ENCODE measurements at places on chromosomes 12 and 14.

DNA sequence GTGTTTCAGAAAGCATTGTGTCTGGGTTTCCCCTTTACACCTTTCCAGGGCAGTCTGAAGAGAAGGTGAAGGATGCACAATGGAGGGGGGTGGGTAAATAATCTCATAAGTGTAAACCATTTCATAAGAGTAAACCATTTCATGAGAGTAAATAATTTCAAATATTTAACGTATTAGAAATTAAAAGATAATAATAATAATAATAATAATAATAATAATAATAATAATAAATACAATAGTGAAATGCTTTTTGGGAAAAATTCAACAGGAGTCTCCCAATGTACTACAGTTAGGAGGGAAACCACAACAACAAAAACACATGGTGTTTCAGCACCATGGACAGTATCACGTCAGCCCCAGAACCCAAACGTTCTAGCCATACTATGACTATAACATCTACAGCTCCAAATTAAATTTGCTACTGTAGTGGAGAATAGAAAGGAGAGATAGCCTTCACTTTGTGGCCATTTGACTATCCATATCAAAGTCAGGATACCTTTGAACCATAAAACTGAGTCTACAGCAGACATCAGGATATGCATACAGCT is 691.8 kb downstream of the BCL11B start:
- DNase-seq: no peak

- no peak for DNase-seq
Observed at GRCh38 chr12:124461851-124462623, 105.4 kb downstream of the NCOR2 start.

DNA sequence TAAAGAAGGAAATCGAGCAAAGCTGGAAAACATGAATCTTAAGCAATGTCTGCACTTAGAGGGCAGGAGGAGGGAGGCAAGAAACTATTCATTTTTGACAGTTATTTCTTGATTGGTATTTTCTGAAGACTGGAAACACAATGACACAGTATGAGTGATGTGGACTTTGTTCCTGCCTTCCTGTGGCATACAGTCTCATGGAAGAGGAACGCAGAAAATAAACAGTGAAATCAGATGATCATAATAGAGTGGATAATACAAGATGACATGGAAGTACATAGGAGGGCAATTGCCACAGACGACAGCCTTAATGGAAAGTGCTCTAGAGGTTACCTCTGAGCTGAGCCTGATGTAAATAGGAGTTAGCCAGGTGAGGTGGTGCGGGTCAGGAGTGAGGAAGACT is 140.4 kb upstream of the MAX start:
- no peak for DNase-seq

DNA sequence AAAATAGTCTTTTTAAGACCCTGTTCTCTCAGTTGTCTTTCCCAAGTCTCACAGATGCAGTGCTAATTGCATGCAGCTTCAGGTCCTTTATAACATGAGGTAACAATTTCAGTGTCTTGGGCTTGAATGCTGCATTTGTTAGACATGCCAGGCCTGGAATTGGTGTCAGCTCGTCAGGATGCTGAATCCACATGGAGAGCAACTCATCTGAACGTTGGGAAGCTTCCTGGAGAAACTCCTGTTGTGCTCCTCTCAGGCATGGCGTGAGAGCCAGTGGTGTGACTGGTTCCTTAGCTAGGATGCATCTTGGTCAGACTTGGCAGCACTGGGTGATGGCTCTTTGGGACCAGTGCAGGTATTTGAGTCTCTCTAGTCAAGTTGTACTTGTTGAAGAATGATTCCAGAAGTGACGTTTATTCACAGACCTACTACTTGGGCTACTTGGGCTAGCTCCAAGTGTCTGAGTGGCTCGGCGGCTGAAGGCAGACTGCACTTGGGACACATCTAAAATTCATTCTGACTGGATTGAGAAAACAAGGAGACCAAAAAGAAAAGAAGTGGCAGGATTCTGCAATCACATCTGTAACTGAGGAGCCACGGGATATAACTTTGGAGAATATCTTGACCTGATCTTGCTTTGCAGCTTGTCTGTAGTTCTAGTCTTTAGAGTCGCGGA is 134.8 kb upstream of the ARHGAP5 start:
- no peak for DNase-seq

DNA sequence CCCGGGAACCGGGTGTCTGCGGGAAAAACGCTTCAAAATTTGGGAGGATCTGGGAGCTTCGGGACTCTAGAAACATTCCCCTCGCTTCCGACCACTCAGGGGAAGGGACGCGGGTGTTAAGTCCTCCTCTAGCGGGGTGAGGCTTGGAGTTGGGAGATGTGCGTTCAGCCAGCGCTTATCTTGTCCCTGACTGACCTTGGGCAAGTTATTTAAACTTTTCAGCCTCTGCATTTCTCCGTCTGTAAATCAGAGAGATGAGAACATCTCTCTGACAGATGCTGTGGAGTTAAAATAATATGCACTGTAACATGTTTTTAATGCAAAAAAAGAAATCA is 76.9 kb upstream of the ANO4 start:
- DNase-seq: no peak

DNA sequence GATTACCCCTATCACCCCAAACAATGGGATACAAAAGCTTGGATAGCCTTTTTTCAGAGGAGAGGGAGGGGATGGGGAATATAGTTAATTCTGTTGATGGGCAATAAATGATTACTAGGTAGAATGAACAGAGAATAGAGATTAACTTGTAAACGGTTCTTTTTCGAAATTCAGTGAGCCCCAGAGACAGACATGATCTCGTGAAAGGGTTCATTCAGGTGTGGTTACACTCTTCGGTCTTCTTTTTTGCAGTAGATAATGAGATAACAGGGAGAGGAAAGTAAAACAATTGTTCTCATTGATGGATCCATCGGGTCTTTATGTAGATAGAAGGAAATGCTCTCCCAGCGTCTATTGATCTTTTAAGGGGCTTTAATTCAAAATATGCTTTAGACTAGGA is 69.3 kb upstream of the RASSF8 start:
- DNase-seq: no peak

- no peak for DNase-seq
Observed at GRCh38 chr14:77305696-77306095, 15.0 kb downstream of the POMT2 start.

DNA sequence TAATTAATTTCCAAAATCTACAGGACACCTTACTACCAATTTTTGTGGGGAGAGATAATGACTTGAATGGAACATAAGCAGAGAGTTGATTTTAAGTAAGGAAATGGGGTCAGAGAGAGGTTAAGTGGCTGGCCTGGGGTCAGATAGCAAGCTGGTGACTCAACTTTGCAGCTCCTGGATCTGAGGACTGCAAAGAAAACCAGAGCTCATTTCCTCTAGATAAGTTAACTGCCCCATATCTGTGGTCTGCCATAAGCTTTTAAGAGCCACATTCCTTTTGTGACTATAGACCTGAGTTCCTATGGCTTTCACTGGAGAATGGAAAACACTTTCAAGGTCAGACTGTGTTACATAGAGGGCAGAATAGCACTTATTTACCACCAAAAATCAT is 201.2 kb upstream of the PRICKLE1 start:
- no peak for DNase-seq

DNA sequence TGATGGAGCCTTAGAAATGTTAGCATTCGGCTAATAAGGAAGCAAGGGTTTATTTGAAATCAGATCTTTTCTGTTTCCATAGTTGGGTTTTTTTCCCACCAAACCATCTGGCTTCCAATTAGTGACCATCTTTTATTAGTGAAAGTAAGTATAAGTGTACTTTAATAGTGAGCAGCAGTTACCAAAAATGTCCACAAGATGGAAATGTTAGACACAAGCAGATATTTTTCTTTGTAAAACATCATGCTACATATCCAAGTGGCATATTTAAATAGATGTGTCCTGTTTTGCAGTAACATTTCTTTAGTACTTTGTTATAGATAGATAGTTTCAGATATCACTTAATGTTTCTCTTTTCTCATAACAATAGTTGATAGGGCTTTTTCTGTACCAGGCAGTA is 28.8 kb downstream of the YEATS4 start:
- no peak for DNase-seq

DNA sequence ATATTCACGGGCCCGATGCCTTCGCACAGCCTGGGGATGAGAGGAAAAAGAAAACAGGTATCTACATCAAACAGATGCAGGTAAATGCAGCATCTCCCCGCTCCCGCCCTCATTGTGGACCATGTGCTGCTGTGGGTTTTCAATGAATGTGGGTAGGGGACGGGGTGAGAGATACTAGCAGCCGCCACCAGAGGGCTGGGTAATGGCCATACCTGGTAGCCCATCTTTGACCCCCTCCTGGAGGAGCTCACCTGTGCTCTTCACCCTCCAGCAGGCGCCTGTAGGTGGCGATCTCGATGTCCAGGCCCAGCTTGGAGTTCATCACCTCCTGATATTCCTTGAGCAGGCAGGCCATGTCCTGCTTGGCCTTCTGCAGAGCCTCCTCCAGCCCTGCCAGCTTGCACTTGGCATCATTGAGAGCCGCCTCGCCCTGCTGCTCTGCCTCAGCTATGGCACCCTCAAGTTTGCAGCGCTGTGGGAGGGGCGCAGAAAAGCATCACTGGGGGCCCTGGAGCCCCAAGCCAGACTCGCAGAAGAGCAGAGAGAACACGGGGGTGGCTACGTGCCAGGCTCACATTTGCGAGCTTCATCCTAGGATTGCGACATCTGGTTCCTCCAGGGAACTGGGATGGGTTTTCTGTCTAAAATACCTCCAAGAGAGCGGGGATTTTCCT is 10.2 kb downstream of the KRT82 start:
- no peak for DNase-seq

DNA sequence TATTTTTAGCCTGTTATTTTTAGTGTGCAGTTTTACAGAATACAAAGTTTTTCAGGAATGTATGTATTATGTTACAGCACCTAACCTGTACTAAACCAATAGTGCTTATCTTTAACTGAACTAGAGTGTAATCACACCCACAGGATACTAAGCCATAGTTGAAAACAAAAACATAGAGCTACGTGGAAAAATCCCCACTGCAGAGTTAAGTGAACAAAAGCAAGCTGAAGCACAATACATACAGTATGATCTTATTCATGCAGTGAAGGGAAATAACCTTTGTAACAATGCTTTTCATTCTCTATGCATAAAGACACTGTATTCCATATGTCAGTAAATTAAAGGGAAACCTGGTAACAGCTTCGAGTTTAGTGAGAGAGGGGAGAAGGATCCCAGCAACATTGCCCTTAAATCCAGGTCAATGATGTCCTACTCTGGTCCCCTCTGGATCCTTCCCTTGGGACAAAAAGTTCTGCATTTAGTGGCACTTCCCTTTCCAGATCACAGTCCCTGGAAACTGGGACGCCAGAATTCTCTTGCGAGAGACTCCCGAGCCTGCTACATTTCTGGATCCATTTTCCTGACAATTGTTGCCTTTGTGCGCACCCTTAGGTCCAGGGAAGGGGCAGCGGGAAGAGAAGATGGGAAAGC is 121.3 kb upstream of the CCND2 start:
- no peak for DNase-seq
